ENCODE measurements at places on chromosomes 4 and X.
A peak's percentile ranks its signal among the peaks of the same experiment; 100 is the strongest.

GRCh38 chr4:76993787-76994641 is 44.5 kb downstream of the SEPTIN11 start:
- peak; percentile 87 for DNase-seq

DNA sequence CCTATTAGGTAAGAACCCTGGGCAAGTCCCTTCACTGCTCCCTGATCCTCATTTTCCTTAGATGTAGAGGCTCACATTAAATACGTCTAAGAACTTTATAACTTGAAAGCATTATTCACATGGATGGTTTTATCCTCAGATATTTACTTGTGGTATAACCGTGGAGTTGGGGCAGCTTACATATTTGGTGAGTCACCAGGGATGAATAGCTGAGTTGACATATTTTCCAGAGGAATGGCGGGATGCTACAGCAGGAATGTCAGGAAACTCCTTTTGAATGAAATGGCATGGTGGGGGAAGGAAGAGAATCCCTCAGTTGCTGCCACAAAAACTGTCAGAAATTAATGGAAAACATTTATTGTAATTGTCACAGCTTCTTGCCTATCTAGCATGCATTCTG is 165.3 kb upstream of the RPS6KA3 start:
- no peak for DNase-seq

GRCh38 chr4:40842725-40843423 is 93.1 kb downstream of the NSUN7 start:
- no peak for DNase-seq

GRCh38 chr4:184267673-184268583 is 50.3 kb upstream of the ENPP6 start:
- peak; percentile 64 for DNase-seq

- no peak for DNase-seq
These were observed 1.7 kb upstream of the DCTD start for GRCh38 chr4:182918791-182919302.

DNA sequence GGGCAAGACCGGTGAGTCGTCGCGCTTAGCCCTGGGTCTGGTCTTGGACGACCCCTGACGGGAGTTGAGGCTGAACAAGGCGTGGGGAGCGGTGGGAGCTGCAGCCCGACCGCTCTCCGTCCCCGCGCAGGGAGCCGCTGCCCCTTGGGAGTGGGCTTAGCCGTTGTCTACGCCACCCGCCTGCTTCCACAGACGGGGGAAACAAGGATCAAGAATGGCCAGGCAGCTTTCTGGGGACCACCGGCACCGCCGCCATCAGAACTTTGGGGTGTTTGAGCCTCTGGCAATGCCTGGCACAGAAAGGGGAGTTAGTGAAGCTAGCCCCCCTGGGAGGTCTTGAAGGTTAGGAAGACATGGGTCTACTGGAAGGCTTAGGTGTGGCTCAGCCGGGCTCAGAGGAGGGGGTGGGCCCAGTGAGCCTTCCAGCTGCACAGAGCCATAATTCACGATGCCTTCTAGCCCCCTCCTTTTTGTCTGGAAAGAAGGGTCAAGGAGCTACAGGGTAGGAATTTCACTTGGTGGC is 583 bp downstream of the RASL11B start:
- no peak for DNase-seq

GRCh38 chr4:154958621-154959358 is 177.7 kb downstream of the RBM46 start:
- no peak for DNase-seq

DNA sequence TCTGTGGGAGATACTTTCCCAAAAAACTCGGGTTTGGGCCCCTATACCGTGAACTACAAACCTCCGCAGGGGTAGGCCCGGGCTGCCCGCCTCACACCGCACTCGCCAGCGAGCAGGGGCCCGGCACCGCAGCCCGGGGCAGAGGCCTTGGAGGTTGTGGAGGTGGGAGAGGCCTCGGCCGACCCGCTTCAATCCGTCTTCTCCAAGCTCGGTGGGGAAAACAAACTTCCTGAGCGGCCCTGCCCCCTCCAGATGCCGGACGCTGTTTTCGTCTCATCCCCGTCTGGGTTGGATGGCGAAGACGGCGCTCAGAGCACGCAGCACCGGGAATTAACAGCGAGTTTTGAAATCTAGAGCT is 442 bp upstream of the MCUB start:
- peak; percentile 37 for DNase-seq

DNA sequence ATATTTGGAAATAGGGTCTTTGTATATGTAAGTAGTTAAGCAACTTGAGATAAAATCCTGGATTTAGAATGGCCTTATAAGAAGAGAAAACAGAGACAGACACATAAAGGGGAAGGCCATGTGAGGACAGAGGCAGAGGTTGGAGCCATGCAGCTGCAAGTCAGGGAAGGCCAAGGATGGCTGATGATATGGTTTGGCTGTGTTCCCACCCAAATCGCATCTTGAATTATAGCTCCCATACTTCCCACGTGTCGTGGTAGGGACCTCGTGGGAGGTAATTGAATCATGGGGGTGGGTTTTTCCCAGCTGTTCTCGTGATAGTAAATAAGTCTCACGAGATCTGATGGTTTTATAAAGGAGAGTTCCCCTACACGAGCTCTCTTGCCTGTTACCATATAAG is 76.3 kb downstream of the STK32B start:
- DNase-seq, result no peak

DNA sequence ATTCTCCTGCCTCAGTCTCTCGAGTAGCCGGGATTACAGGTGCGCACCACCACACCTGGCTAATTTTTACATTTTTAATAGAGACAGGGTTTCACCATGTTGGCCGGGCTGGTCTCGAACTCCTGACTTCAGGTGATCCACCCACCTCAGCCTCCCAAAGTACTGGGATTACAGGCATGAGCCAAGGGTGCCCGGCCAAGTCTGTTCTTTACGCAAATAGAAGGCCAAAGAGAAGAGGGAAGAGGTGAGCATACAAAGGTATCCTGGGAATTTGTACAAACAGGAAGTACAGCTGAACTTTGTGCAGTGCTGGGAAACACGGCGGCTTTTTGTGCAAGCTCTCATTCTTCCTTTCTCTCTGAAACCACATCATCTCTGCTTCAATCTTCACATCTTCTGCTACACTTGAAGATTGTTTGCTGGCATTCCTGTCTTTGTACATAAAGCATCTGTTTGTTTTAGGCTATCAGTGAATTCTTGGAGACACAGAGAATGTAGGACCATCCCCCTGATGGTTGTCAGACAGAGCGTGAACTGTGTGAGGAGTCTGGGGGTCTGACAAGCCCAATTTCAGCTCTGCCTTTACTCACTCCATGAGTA is 71.9 kb upstream of the PRSS48 start:
- DNase-seq, result no peak

- DNase-seq, result no peak
These were observed 7.2 kb downstream of the PDHA1 start for GRCh38 chrX:19350941-19351384.

- DNase-seq, result no peak
These were observed 1066.0 kb upstream of the ADGRL3 start for GRCh38 chr4:60134099-60134498.

GRCh38 chrX:132948648-132949260 is 9.7 kb downstream of the HS6ST2 start:
- DNase-seq, result no peak

GRCh38 chr4:41380511-41381157 is 123.9 kb downstream of the UCHL1 start:
- no peak for DNase-seq
